ENCODE measurements at places on chromosomes 11 and 22. TPM values are rescaled to one million over a fixed set of nuclear protein-coding genes. Genes with fewer than 3 reads are reported as not detected.

RTN4RL2 gene
- polyA plus RNA-seq: 3.8 TPM

RASSF7 gene
- 64.5 TPM for polyA plus RNA-seq

NLRP6 gene
- polyA plus RNA-seq: 0.86 TPM

KRTAP5-9 gene
- polyA plus RNA-seq: 0.64 TPM

YPEL4 gene
- polyA plus RNA-seq: 5.9 TPM

DNA sequence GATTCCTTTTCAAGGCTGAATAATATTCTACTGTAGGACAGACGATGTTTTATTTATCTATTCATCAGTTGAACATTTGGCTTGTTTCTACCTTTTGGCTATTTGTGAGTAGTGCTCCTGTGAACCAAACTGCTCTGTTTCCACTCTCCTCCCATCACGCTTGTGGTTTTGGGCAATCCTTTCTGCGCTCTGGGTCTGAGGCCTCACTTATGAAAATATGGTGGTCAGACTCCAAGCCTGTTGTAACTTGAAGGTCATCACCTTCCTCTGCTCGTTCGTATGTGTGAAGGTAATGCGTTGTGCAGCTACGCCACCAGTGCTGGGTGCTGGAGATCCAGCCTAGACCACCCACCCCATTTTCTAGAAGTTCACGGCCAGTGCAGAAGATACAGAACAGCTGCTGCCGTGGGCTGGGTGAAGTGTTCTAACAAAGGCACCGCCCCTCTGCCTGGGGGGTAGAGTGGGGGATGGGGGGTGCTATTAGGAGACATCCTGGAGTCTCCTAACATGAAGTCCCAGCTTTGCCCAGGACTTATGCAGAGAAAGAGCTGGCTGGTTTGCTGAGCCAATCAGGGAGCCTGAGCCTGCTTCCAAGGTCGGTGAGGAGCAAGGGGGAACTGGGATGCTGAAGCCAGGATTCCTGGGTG lies 21.0 kb downstream of the PTPN5 start:
- no peak for DNase-seq

DNA sequence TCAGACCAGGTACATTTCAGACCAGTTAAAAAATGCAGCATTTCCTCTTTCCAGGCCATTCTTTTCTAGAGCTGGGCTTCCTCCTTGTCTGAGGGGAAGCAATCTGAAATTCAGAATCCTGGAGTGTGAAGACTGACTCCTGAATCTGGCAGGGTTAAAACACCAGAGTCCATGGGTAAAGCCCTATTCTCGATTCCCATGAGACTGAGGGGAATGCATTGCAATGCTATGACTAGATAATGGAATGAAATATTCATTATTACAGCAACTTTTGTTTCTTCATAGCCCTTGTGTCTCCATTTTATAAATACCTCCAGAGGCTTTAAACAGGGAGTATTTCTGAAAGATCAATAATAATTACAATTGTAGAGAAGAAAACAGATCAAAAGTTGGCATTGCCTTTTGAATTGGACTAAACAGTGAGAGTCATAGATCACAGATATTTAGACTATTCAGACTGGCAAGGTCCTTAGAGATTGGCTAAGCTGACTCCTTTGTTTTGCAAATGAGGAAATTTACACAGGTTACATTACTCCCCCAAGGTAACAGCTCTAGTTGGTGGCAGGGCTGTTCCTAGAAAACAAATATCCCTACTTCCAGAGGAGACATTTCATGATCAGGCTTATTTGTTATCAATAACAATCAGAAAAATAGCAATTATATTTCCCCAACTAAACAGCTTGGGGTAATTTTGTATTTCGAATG lies 632.6 kb upstream of the KIRREL3 start:
- no peak for DNase-seq

DNA sequence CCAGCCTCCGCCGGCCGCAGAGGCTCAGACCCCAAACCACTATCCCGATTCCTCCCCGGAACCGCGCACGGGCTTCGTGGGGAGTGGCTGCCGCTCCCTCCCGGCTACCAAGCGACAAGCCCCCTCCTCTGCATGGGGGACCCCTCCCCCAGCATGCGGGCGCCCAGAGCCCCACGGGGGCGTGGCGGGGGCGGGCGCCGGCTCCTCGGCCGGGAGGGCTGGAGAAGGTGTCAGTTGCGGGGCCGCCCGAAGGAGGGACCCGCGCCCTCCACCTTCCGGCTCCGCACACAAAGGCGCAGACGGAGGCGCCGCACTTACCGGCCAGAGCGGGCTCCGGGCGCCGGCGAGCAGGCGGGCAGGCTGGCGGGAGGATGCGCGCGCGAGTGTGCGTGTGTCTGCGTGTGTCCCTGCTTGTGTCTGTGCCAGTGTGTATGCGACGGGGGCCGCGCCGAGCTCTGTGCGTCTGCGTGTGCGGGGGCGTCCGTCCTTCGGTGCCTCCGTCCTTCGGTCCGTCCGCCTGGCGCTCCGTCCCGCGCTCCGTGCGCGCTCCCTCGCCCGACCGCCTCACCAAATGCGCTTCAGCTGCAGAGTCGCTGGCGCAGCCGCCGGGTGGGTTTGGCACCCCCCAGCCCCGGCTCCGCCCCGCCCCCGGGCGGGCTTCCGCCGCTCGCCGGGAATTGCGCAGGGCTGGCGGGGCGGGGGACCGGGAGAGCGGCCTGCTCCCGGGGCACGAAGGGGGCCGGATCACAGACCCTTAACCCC lies at the start of gene PTPN5:
TSS of gene PTPN5 (minus strand) at position 592 of the 762 bp plus-strand sequence. CDS start 19,840 bp downstream, outside the sequence.
- peak; percentile 20 for DNase-seq

GRCh38 chr11:100182350-100182749 lies 504.7 kb upstream of the ARHGAP42 start:
- no peak for DNase-seq

DNA sequence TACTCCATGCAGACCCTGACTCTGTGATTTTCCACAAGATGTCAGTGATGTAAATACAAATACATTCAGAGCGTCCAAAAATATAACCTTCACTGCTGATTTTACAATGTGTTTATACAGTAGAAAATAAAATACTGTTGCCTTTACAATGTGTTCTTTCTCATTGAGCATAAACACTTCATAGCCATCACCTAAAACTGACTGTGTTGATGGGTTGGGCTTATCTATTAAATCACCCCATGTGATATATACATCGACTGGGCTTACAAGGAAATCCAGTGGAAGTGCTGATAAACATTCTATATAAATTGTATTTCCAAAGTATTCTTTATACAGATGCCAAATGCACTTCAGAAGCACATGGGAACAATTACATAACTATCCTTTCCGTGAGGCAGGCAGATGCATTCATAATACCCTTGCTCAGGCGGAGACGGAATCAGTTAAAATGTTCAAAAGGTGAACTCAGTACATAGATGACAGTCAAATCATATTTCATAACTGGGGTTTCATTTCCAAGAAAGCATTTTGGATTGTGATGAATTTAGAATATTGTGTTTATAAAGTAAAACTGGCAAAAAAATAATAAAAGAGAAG lies 27.7 kb downstream of the DDI1 start:
- no peak for DNase-seq

DNA sequence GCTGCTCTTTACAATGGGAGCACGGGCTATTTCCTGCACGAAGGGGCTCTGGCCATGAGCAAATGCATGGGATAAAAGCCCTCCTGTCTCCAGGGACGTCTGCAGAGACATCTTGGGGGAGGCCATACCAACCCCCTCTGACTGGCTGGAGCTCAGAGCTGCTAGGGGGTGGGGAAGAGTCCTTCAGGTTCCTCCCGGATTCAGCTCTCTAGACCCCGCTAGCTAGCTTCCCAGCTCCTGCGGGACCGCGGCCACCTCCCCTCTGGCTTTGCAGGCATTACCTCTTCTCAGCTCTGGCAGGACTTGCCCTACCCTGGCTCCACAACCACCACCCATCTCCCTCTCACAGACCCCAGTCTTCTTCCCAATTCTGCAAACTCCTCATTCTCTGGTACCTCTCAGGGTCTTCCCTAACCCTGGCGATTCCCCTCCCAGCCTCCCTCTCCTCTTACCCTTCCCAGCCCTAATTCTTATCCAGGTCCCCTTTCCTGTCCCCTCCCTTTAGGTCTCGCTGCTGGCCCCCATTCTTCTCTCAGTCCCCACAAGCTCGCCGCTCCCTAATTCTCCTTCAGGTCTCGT lies 802 bp downstream of the SYT13 start:
- no peak for DNase-seq

- no peak for DNase-seq
These were observed 22.2 kb upstream of the NAP1L4 start for GRCh38 chr11:3014057-3014938.

DNA sequence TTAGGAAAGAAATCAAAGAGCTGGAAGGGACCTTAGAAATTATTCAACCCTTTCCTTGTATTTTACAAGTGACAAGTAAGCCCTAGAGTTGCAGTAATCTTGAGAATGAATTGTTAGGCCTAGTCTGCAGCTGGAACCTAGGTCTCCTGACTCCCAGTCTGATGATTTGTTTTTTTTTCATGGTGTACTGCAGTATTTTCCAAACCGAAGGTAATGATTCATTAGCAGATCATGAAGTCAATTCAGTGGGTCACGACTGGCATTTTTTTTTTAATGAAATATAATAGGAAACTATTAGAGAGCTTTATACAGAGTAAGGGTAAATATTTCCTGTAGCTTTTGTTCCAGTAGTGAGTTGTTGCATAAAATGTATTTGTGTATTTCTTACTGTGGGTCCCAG lies 42.8 kb downstream of the EXT2 start:
- DNase-seq: no peak

DNA sequence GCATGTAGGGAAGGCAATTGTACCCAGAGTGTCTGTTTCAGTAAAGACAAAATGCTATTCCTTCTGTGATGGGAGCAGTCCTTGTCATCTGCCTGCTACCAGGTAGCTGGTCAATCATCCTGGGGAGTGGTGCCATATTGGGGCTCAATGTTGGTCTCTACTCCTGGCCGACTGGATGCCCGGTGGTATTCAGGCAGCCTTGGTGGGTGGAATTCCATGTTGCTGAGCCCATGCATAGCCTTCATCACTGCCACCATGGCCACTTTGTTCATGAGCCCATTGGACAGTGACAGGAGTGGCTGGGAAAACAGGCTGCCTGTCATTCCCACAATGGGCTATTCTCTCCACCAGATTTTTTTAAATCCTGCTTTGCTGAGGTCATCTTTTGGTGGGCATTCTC lies 121.0 kb downstream of the WNT7B start:
- DNase-seq: no peak

- DNase-seq: no peak
These were observed 401.0 kb upstream of the SYN3 start for GRCh38 chr22:33459137-33459536.

All from renal pelvis (tissue), 12 donors.